ENCODE measurements at places on chromosomes 13 and 19. TPM values are rescaled to one million over a fixed set of nuclear protein-coding genes. Genes with fewer than 3 reads are reported as not detected.

Gene PCDH20
- 6.4 TPM for polyA plus RNA-seq

Gene MEIOSIN
- polyA plus RNA-seq, result not detected

Gene ICAM1
- 4.7 TPM for polyA plus RNA-seq

Gene ERICH6B
- 4.0 TPM for polyA plus RNA-seq

Gene PODNL1
- 1.2 TPM for polyA plus RNA-seq

Gene TEAD2
- polyA plus RNA-seq, result 92.8 TPM

Gene TMEM190
- polyA plus RNA-seq, result 0.48 TPM

Gene THSD1
- 6.0 TPM for polyA plus RNA-seq

Gene CGB5
- polyA plus RNA-seq, result not detected

Gene GAPDHS
- polyA plus RNA-seq, result not detected

Gene FUT3
- 1.2 TPM for polyA plus RNA-seq
